ENCODE measurements at places on chromosomes 5 and 9. TPM values are rescaled to one million over a fixed set of nuclear protein-coding genes. Genes with fewer than 3 reads are reported as not detected.

ADGRV1 gene
- total RNA-seq, result 62.3 TPM

LCN6 gene
- not detected for total RNA-seq

ADAMTS13 gene
- total RNA-seq, result 5.1 TPM

DNA sequence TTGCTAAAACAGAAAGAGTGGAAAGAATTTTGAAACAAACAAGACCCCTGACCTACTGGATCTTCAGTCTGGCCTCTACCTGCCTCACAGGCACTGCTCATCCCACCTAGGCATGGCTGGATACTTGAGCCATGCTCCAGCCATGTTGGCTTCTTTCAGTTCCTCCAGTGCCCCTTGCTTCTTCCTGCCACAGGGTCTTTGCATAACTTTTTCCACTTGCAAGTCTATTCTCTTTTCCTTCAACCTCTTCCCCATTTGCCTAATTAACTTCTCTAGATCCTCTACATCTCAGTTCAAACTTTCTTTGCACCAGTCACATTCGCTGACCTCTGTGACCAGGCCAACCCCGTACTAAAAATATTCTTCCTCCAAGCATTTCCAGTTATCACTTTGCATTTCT lies 50.4 kb downstream of the STARD4 start:
- no peaks in the 10 kb centered on the region for H3K27me3 ChIP-seq
- H3K36me3 ChIP-seq, result no peaks in the 10 kb centered on the region
- H3K4me3 ChIP-seq, result no peak overlapping the region
- H3K4me1 ChIP-seq, result peaks cover 3% of the 10 kb centered on the region
- H3K27ac ChIP-seq, result no peak overlapping the region

OTULIN gene
- 30.5 TPM for total RNA-seq

- peaks cover 10% of the 10 kb centered on the region for H3K4me1 ChIP-seq
- H3K36me3 ChIP-seq, result no peaks in the 10 kb centered on the region
- H3K27ac ChIP-seq, result no peak overlapping the region
- H3K27me3 ChIP-seq, result no peaks in the 10 kb centered on the region
- H3K4me3 ChIP-seq, result no peak overlapping the region
These were observed 6.7 kb upstream of the WNT8A start for GRCh38 chr5:138077064-138077696.

PCDHAC1 gene
- total RNA-seq, result 4.5 TPM

- no peak overlapping the region for H3K4me3 ChIP-seq
- H3K27ac ChIP-seq, result no peak overlapping the region
- DNase-seq, result no peak
- H3K4me1 ChIP-seq, result no peaks in the 10 kb centered on the region
- no peaks in the 10 kb centered on the region for H3K27me3 ChIP-seq
These were observed 189.5 kb downstream of the SEC61B start for GRCh38 chr9:99411479-99412115.

RXRA gene
- total RNA-seq, result 29.4 TPM

- DNase-seq, result no peak
- H3K36me3 ChIP-seq, result no peaks in the 10 kb centered on the region
- no peaks in the 10 kb centered on the region for H3K27me3 ChIP-seq
- no peak overlapping the region for H3K4me3 ChIP-seq
- H3K4me1 ChIP-seq, result no peaks in the 10 kb centered on the region
These were observed 53.6 kb downstream of the SAXO1 start for GRCh38 chr9:18979367-18979766.

GRCh38 chr5:137496919-137497318 lies 2.2 kb downstream of the SPOCK1 start:
- no peaks in the 10 kb centered on the region for H3K4me1 ChIP-seq
- no peak for DNase-seq
- H3K4me3 ChIP-seq, result no peak overlapping the region
- no peaks in the 10 kb centered on the region for H3K36me3 ChIP-seq
- H3K27me3 ChIP-seq, result peaks cover 11% of the 10 kb centered on the region

RNF145 gene
- total RNA-seq, result 70.9 TPM

DNA sequence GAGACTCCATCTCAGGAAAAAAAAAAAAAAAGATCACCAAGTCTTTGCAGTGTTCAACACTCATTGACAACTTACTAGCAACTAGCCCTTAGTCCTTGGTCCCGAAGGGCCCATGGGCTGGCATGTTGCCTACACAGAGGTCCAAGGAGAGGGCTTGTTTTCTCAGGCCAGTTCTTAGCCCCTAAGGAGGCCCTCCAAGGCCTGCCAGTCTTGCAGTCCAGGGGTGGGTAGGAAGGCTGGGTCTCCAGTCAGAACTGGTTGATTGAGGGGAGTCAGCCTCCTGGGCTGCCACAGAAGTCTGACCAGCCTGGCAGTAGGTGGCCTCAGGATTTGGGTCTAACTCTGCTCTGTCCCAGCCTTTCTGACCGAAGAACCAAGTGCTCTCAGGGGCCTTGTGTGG lies 32.7 kb downstream of the IER5L start:
- no peak for DNase-seq
- H3K27me3 ChIP-seq, result no peaks in the 10 kb centered on the region
- peaks cover 2% of the 10 kb centered on the region for H3K36me3 ChIP-seq
- H3K27ac ChIP-seq, result no peak overlapping the region
- no peak overlapping the region for H3K4me3 ChIP-seq

GRCh38 chr9:92440751-92441046 lies 16.4 kb upstream of the OMD start:
- no peaks in the 10 kb centered on the region for H3K27me3 ChIP-seq
- H3K36me3 ChIP-seq, result no peaks in the 10 kb centered on the region
- H3K4me1 ChIP-seq, result no peaks in the 10 kb centered on the region
- H3K4me3 ChIP-seq, result no peak overlapping the region
- DNase-seq, result no peak

- no peak overlapping the region for H3K4me3 ChIP-seq
- no peak overlapping the region for H3K27ac ChIP-seq
- DNase-seq, result no peak
- no peaks in the 10 kb centered on the region for H3K36me3 ChIP-seq
These were observed 218.2 kb downstream of the MAST4 start for GRCh38 chr5:66814146-66814991.

DNA sequence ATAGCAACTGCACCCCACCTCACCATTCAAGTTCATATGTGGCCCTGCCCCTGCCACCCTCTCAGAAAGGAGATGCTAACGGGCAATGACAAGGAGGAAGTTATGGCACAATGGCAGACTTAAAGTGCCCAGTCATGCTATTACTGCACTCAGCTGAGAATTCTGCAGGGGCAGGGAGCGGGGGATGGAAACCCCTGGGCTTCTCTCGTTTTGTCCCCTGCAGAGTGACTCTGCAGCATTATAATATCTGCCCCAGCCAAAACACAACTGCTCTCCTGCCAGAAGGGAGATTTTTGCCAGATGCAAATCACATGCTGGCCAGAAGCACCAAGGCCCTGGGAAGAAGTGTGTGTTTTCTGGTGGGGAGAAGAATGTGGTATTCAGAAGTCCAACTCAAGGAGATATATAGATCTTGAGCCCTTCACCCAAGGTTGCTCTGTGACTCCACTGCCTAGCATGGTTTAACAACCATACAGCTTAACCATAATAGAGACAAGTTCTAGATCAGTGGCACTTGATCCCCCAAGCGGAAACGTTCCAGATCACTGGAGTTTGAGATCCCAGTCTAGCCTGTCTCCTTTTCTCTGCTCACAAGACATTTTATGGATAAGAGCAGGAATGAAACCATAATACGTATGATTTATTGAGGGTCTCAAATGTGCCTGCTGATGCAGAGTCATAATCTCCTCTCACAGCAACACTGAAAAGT lies 207.0 kb upstream of the MAP3K1 start:
- H3K27me3 ChIP-seq, result no peaks in the 10 kb centered on the region
- H3K36me3 ChIP-seq, result no peaks in the 10 kb centered on the region
- H3K4me3 ChIP-seq, result no peak overlapping the region

DIPK1B gene
- 35.3 TPM for total RNA-seq

C5orf34 gene
- total RNA-seq, result 11.3 TPM

- no peak overlapping the region for H3K4me3 ChIP-seq
- H3K4me1 ChIP-seq, result no peaks in the 10 kb centered on the region
- H3K27ac ChIP-seq, result no peak overlapping the region
- H3K27me3 ChIP-seq, result no peaks in the 10 kb centered on the region
- H3K36me3 ChIP-seq, result no peaks in the 10 kb centered on the region
- DNase-seq, result no peak
These were observed 253.4 kb upstream of the ANKH start for GRCh38 chr5:15124871-15125568.

GRCh38 chr5:148020257-148020988 lies 43.4 kb upstream of the SPINK5 start:
- no peaks in the 10 kb centered on the region for H3K4me1 ChIP-seq
- no peaks in the 10 kb centered on the region for H3K36me3 ChIP-seq
- no peak overlapping the region for H3K27ac ChIP-seq
- H3K27me3 ChIP-seq, result no peaks in the 10 kb centered on the region
- no peak overlapping the region for H3K4me3 ChIP-seq

DNA sequence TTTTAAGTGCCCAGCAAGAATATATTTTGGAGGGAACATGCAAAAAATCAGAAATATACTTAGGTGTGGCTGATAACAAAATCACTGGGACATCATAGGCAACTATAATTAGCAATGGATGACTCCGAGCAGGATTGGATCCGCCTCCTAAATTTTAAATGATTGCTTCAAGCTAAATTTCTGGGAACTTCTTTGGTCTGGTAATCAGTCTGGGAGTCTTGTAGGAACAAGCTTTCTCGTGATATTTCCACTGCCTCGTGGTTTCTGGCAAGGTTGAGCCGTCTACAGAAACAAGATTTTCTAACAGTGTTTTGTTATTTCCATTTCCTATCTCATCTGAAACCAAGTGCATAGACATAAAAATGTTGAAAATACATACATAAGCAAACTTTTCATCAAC lies 232.6 kb downstream of the BNC2 start:
- DNase-seq, result no peak
- no peak overlapping the region for H3K27ac ChIP-seq
- H3K27me3 ChIP-seq, result no peaks in the 10 kb centered on the region
- H3K4me1 ChIP-seq, result peaks cover 2% of the 10 kb centered on the region
- no peaks in the 10 kb centered on the region for H3K36me3 ChIP-seq

- DNase-seq, result no peak
- H3K36me3 ChIP-seq, result no peaks in the 10 kb centered on the region
- no peak overlapping the region for H3K27ac ChIP-seq
- no peaks in the 10 kb centered on the region for H3K27me3 ChIP-seq
These were observed 232.2 kb upstream of the KLF4 start for GRCh38 chr9:107721705-107722245.

All from H1 (cell line).